ENCODE measurements at places on chromosomes 1 and 21. TPM values are rescaled to one million over a fixed set of nuclear protein-coding genes. Genes with fewer than 3 reads are reported as not detected.

- H3K4me1 ChIP-seq = peaks cover 54% of the 10 kb centered on the region
- no peaks in the 10 kb centered on the region for H3K27me3 ChIP-seq
- peaks cover 13% of the 10 kb centered on the region for H3K36me3 ChIP-seq
- DNase-seq = no peak
- peak overlapping the region; percentile 97 for H3K4me3 ChIP-seq
Measured at GRCh38 chr1:43947061-43947873, 517 bp downstream of the IPO13 start.

GRCh38 chr1:116334868-116335635 lies 38.0 kb upstream of the ATP1A1 start:
- peaks cover 7% of the 10 kb centered on the region for H3K27me3 ChIP-seq
- peaks cover 15% of the 10 kb centered on the region for H3K4me1 ChIP-seq
- no peak for DNase-seq
- H3K27ac ChIP-seq = no peak overlapping the region
- H3K36me3 ChIP-seq = peaks cover 3% of the 10 kb centered on the region
- H3K4me3 ChIP-seq = no peak overlapping the region

DNA sequence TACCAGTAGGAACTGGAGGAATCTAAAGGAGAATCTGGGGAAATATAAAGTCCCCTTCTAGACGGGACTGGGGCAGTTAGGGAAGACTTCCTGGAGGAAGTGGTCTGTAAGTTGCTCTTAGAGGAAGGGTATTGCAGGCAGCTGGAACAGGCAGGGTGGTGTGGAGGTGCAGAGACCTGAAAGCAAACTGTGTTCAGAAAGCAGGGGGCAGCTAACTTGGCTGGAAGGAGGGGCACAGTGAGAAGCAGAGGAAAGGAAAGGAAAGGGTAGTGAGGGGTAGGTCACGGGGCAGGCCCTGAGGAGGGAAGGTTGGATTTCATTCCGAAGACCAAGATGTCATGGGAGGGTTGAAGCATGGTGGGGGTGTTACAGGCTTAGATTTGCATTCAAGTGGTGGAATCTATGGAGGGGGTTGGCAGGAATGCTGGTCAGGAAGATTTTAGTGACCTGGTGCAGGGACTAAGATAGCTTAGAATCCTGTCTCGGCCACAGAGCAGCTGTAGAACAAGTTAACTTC lies 240.7 kb downstream of the FOXD2 start:
- H3K27me3 ChIP-seq = peaks cover 44% of the 10 kb centered on the region
- H3K27ac ChIP-seq = no peak overlapping the region
- no peak for DNase-seq
- no peaks in the 10 kb centered on the region for H3K4me1 ChIP-seq
- no peaks in the 10 kb centered on the region for H3K36me3 ChIP-seq

- no peak overlapping the region for H3K27ac ChIP-seq
- DNase-seq = no peak
- no peaks in the 10 kb centered on the region for H3K27me3 ChIP-seq
- H3K4me1 ChIP-seq = peaks cover 21% of the 10 kb centered on the region
Measured at GRCh38 chr1:206925106-206925736, 3.5 kb upstream of the FCMR start.

DNA sequence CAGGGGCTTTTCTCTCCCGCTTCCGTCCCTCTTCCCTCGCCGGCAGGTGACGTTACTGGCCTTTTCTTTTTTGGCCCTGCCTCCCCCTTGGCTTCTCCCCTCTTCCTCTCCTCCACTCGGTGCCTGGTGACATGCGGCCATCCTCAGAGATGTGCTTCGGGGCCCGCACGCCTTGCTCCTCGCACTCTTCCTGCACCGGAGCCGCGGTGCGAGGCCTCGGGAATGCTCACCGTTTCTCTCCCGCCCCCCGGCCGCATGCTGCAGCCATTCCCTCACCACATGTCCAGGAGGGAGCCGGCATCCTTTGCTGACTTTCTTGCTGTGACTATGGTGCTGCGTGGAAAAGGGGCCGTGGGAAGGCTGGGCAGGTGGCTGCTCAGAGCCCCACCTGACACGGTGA lies 39.3 kb downstream of the PDE9A start:
- H3K36me3 ChIP-seq = no peaks in the 10 kb centered on the region
- H3K4me3 ChIP-seq = no peak overlapping the region

DNA sequence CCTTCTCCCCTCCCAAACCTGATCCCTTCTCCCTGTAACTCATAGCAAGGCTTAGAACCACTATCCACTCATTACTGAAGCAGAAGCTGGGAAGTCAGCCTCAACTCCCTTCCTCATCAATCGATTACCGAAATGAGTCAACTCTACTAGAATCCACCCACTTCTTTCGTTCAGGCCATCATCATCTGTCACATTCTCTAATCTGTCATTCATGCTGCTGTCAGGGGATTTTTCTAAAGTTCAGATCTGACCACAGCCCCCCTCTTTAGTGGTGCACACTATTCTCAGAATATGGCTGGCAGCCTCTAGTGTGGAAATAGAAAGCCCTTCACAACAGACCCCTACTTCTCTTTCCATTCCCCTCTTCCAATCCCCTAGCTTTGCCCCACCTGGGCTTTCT lies 5.1 kb downstream of the NT5C1A start:
- peaks cover 6% of the 10 kb centered on the region for H3K4me1 ChIP-seq
- H3K27ac ChIP-seq = no peak overlapping the region
- no peak for DNase-seq
- H3K36me3 ChIP-seq = peaks cover 5% of the 10 kb centered on the region
- peaks cover 40% of the 10 kb centered on the region for H3K27me3 ChIP-seq

The CLDN17 gene
- total RNA-seq = not detected

The TNNT2 gene
- not detected for total RNA-seq

GRCh38 chr1:110114784-110115183 lies 2.5 kb downstream of the UBL4B start:
- no peak overlapping the region for H3K27ac ChIP-seq
- H3K36me3 ChIP-seq = no peaks in the 10 kb centered on the region
- H3K4me1 ChIP-seq = no peaks in the 10 kb centered on the region

GRCh38 chr1:161848676-161849075 lies 82.6 kb downstream of the ATF6 start:
- no peak for DNase-seq
- peaks cover 11% of the 10 kb centered on the region for H3K4me1 ChIP-seq
- peak overlapping the region; percentile 37 for H3K27ac ChIP-seq
- H3K27me3 ChIP-seq = no peaks in the 10 kb centered on the region

The TEDDM1 gene
- total RNA-seq = not detected

The TAGLN2 gene
- 515 TPM for total RNA-seq

- H3K27me3 ChIP-seq = peaks cover 33% of the 10 kb centered on the region
- no peaks in the 10 kb centered on the region for H3K36me3 ChIP-seq
- no peaks in the 10 kb centered on the region for H3K4me1 ChIP-seq
- DNase-seq = no peak
- no peak overlapping the region for H3K4me3 ChIP-seq
Measured at GRCh38 chr1:60149251-60149650, 75.7 kb upstream of the C1orf87 start.

GRCh38 chr1:32349211-32349708 lies 13.0 kb downstream of the FAM229A start:
- peaks cover 2% of the 10 kb centered on the region for H3K36me3 ChIP-seq
- H3K27me3 ChIP-seq = no peaks in the 10 kb centered on the region
- H3K27ac ChIP-seq = peak overlapping the region; percentile 67
- peak overlapping the region; percentile 52 for H3K4me3 ChIP-seq
- no peak for DNase-seq
- H3K4me1 ChIP-seq = peaks cover 53% of the 10 kb centered on the region

The CFH gene
- 36.8 TPM for total RNA-seq

GRCh38 chr1:154879038-154879421 lies 8.9 kb upstream of the KCNN3 start:
- H3K36me3 ChIP-seq = peaks cover 4% of the 10 kb centered on the region
- peaks cover 5% of the 10 kb centered on the region for H3K27me3 ChIP-seq
- H3K27ac ChIP-seq = no peak overlapping the region
- H3K4me1 ChIP-seq = peaks cover 2% of the 10 kb centered on the region
- no peak overlapping the region for H3K4me3 ChIP-seq

The LCE1B gene
- total RNA-seq = not detected

The PRR9 gene
- not detected for total RNA-seq

DNA sequence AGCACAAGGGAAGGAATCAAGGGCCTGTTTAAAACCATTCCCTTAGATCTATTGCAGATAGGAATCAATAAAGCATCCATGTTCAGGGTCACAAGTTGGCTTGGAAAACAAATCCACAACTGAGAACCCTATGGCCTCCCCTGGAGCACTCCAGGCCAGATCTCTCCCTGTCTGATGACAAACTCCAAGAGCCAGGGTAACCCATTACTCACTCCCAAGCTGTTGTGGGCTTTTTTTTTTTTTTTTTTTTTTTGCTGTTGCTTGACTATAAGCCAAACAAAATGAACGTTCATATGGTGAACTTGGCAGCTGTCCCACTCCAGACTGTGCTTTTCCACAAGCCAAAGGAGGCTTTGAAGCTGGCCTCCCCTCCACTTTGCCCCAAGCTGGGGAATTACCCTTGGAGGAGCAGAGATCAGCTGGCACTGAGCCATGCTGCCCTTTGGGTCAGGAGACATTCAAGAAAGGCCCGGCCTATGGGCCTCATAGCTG lies 35.7 kb upstream of the VAV3 start:
- H3K27ac ChIP-seq = no peak overlapping the region
- no peak for DNase-seq
- H3K36me3 ChIP-seq = peaks cover 3% of the 10 kb centered on the region

- peaks cover 10% of the 10 kb centered on the region for H3K27me3 ChIP-seq
- no peak overlapping the region for H3K27ac ChIP-seq
- H3K4me1 ChIP-seq = no peaks in the 10 kb centered on the region
- DNase-seq = no peak
- no peak overlapping the region for H3K4me3 ChIP-seq
Measured at GRCh38 chr1:223411309-223411708, 18.1 kb downstream of the CCDC185 start.

DNA sequence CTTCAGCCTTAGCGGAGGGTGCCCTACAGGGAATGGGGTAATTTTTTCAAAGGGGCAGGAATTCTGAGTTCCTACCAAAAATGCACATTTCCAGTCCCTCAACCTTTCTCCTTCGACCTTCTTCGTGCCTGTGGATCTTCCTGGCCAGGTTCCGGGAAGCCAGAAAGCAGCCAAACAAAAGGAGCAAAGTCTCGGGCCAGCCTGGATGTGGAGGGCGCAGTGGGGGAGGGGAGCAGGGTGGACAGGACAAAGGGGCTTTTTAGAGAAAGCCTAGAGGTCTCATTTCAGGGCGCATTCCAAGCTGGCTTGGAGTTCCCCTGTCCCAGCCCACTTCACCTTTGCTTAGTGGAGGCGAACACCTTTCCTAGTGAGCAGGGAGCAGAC lies 2.9 kb upstream of the INAVA start:
- no peak overlapping the region for H3K27ac ChIP-seq
- H3K4me3 ChIP-seq = peak overlapping the region; percentile 86
- H3K4me1 ChIP-seq = peaks cover 31% of the 10 kb centered on the region
- DNase-seq = no peak
- no peaks in the 10 kb centered on the region for H3K27me3 ChIP-seq

DNA sequence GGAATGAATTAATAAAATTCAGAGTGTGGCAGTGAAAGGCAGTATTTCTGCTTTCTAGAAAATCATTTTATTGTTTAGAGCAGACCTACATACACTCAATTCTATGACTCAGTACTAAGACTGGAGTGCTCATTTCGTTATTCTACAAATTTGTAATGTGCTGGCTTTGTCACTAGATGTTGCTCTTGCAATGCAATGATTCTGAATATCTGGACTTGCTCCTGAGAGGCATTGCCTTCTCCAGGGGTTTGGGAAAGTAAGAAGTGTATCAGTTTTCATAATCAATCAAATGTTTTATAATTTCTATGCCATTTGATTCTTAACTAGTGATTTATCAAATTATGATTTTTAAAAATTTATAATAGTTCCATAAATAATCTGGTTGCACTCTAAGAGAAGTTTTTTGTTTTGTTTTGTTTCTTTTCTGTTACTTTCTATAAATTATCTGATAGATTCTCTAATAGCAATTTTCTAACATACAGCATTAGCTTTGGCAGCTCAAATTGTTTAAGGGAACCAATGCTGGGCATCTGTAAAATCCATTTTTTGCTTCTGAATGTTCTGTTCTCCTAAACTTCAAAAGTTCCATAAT lies 280.5 kb upstream of the SGIP1 start:
- H3K4me1 ChIP-seq = peaks cover 35% of the 10 kb centered on the region
- no peak for DNase-seq
- H3K36me3 ChIP-seq = peaks cover 3% of the 10 kb centered on the region
- no peak overlapping the region for H3K27ac ChIP-seq

- no peak overlapping the region for H3K27ac ChIP-seq
- no peaks in the 10 kb centered on the region for H3K4me1 ChIP-seq
- no peak overlapping the region for H3K4me3 ChIP-seq
- no peak for DNase-seq
- peaks cover 37% of the 10 kb centered on the region for H3K27me3 ChIP-seq
- H3K36me3 ChIP-seq = peaks cover 3% of the 10 kb centered on the region
Measured at GRCh38 chr1:55580845-55581332, 365.7 kb upstream of the USP24 start.

GRCh38 chr1:225426395-225427234 lies 1.2 kb downstream of the LBR start:
- DNase-seq = no peak
- H3K4me1 ChIP-seq = peaks cover 40% of the 10 kb centered on the region
- H3K4me3 ChIP-seq = peak overlapping the region; percentile 98
- H3K27ac ChIP-seq = peak overlapping the region; percentile 95
- H3K36me3 ChIP-seq = peaks cover 2% of the 10 kb centered on the region

The RNF186 gene
- total RNA-seq = not detected

GRCh38 chr1:76158126-76158525 lies 83.6 kb downstream of the ST6GALNAC3 start:
- no peaks in the 10 kb centered on the region for H3K36me3 ChIP-seq
- H3K4me3 ChIP-seq = no peak overlapping the region
- no peak overlapping the region for H3K27ac ChIP-seq
- H3K27me3 ChIP-seq = no peaks in the 10 kb centered on the region
- peaks cover 10% of the 10 kb centered on the region for H3K4me1 ChIP-seq

The TCHHL1 gene
- not detected for total RNA-seq

- H3K27ac ChIP-seq = peak overlapping the region; percentile 88
- no peak for DNase-seq
- H3K4me3 ChIP-seq = peak overlapping the region; percentile 71
- H3K4me1 ChIP-seq = peaks cover 42% of the 10 kb centered on the region
Measured at GRCh38 chr1:199168888-199169585, 530.2 kb downstream of the PTPRC start.

- no peak for DNase-seq
- no peak overlapping the region for H3K4me3 ChIP-seq
- no peaks in the 10 kb centered on the region for H3K36me3 ChIP-seq
Measured at GRCh38 chr1:30314591-30314990, 408.8 kb downstream of the MATN1 start.

The KRTAP19-3 gene
- not detected for total RNA-seq

The IFNLR1 gene
- total RNA-seq = 1.3 TPM

GRCh38 chr1:107533436-107533835 lies 392.6 kb downstream of the NTNG1 start:
- H3K36me3 ChIP-seq = peaks cover 3% of the 10 kb centered on the region
- no peak for DNase-seq
- no peak overlapping the region for H3K4me3 ChIP-seq
- H3K27me3 ChIP-seq = peaks cover 48% of the 10 kb centered on the region
- no peaks in the 10 kb centered on the region for H3K4me1 ChIP-seq

- H3K27ac ChIP-seq = no peak overlapping the region
- H3K27me3 ChIP-seq = peaks cover 5% of the 10 kb centered on the region
- peaks cover 3% of the 10 kb centered on the region for H3K4me1 ChIP-seq
- no peak overlapping the region for H3K4me3 ChIP-seq
- H3K36me3 ChIP-seq = no peaks in the 10 kb centered on the region
- no peak for DNase-seq
Measured at GRCh38 chr21:38220270-38220737, 36.5 kb upstream of the KCNJ15 start.

GRCh38 chr21:34884346-34884929 lies 164.7 kb downstream of the RUNX1 start:
- peaks cover 43% of the 10 kb centered on the region for H3K4me1 ChIP-seq
- H3K36me3 ChIP-seq = peaks cover 6% of the 10 kb centered on the region
- H3K4me3 ChIP-seq = no peak overlapping the region

The SLC1A7 gene
- not detected for total RNA-seq
